ENCODE measurements at places on chromosomes 13 and 19.
A peak's percentile ranks its signal among the peaks of the same experiment; 100 is the strongest.

- no peak for DNase-seq
Measured at GRCh38 chr19:14021474-14021873, 6.5 kb upstream of the RLN3 start.

DNA sequence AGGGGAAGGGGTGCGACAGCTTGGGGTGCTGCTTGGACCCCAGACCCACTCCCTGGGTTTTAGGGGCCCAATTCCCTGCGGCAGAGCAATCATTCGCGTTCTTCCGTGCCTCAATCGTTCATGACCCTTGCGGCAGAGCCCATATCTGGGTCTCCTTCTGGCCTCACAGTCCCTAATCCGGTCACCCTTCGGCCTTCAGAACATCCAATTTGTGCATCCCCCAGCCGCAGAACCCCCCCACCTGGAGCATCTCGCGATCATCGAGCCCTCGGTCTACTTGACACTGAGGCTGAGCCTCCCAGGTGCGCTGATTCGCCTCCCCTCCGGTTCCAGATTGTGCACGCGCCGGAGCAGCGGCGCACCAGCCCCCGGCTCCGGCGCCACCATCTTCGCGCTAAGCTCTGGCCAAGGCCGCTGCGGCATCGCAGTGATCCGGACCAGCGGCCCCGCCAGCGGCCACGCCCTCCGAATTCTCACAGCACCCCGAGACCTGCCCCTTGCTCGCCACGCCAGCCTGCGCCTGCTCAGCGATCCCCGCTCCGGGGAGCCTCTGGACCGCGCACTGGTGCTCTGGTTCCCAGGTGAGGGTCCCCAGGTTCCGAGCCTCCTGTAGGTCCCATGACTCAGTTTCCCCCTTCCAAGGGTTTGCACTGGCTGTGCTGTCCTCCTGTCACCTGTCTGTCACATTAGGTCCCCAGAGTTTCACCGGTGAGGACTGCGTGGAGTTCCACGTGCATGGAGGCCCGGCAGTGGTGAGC is 501 bp downstream of the GTPBP3 start:
- DNase-seq = no peak

- no peak for DNase-seq
Measured at GRCh38 chr13:93377196-93377595, 150.6 kb downstream of the GPC6 start.

DNA sequence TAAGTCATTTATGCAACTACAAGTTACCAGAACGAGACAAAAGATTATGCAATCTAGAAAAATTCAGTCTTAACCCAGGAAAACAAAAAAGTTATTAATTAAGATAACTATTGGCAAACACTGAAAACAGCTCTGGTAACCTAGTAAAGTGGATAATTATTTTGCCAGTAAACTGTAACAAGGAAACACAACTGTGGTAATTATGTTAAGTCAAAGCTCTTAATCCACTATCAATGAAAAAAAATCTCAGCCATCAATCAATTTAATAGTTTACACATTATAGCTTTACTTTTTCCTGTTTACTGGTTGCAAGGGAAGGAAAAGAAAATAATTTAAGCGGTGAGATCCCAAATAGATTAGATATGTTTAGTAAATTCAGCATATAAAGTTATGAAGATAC is 11.2 kb downstream of the EXOSC8 start:
- DNase-seq = no peak

- DNase-seq = no peak
Measured at GRCh38 chr19:16325641-16326400, 1.2 kb downstream of the KLF2 start.

DNA sequence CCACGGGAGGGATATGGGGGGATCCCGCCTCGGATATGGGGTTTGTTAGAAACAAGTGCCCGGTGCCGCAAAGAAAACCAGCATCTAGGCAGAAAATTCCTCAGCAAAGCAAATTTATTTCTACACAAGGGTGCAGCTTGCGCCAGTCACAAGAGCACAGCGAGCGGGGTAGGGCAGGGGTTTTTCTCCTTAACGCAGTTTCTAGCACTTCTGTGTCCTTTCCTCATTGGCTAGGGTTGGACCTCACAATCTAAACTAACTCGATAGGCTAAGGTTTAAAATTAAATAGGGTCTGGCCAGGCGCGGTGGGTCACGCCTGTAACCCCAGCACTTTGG is 595 bp downstream of the ZNF440 start:
- DNase-seq = no peak

GRCh38 chr13:99311137-99311536 is 3.9 kb upstream of the GPR183 start:
- DNase-seq = no peak

DNA sequence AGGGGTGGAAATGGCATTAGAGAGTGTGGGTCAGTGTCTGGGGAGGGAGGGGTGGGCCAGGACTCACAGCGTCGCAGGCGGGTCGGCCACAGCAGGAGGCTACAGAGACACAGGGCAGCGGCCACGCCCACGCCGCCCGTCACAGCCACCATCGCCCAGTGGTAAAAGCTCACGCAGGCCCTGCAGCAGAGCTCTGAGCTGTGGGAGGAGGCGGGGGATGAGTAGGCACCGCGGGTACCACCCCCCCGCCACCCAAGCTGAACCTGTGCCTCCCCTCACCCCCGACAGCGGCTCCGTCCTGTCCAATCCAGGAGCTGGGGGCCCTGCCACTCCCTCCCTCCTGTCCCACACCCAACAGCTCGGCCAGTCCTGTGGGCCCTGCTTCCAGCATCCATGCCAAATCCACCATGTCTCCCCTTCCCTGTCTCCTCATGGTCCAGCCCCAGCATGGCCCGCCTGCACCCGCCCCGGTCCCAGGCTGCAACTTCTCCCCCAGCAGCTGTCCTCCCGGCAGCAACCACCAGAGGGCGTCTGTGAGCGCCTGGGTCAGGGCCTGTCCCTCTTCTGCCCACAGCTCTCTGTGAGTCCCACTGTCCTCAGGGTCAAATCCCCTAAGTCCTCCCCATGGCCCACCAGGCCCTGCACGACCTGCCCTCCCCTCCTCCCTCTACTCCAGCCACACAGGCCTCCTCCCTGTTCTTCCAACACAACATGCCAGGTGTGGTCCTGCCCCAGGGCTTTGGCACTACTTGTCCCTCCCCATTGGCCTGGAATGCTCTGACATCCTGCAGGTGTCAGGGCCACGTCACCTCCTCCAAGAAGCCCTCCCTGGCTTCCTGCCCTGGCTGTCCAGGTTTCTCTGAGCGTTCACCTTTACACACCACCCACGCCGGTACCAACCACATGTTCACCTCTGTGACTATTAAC is 6.0 kb downstream of the TEKTIP1 start:
- peak; percentile 78 for DNase-seq

- DNase-seq = peak; percentile 28
Measured at GRCh38 chr13:110455941-110456340, 105.6 kb downstream of the RAB20 start.

DNA sequence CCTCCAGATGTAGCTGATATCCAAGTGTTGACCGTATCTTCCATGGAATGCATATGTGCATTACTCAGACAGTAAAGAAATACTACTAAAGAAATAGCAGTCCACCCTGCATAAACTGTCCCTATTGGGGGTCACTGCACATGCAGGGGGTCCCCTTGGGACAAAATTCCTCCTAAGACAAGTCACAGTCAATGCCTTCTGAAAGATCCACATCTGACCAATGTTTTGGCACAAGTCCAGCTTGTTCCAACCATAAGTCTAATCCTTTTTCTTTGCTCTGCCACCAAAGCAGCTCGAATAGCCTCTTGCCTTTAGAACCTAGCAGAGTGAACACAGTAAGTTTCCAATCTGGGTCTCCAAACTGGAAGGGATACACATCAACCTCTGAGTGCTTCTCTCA is 87.9 kb downstream of the DIAPH3 start:
- no peak for DNase-seq

DNA sequence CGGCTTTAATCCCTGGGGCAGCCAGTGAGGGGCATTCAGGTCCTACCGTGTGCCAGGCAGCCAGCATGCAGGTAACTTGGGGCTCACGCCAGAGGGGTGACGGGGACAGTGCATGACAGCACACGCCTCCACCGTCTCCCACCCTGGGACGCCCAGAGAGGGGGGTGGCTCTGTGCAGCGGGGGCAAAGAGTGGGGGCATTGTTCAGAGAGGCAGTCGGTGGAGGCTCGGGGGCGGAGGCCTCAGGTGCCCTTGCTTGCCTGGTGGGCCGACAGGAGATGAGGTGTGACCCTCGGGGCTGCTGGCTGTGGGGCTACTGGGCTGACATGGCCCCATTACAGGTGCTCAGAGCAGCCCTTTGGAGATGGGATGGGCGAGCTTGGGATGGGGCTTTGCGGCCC is 18.4 kb downstream of the PLIN4 start:
- DNase-seq = no peak

- no peak for DNase-seq
Measured at GRCh38 chr19:48290401-48290770, 20.5 kb downstream of the ZNF114 start.

GRCh38 chr19:35785339-35785627 is 9.9 kb downstream of the ARHGAP33 start:
- no peak for DNase-seq

GRCh38 chr19:39254531-39255345 is 6.1 kb upstream of the IFNL4 start:
- no peak for DNase-seq

DNA sequence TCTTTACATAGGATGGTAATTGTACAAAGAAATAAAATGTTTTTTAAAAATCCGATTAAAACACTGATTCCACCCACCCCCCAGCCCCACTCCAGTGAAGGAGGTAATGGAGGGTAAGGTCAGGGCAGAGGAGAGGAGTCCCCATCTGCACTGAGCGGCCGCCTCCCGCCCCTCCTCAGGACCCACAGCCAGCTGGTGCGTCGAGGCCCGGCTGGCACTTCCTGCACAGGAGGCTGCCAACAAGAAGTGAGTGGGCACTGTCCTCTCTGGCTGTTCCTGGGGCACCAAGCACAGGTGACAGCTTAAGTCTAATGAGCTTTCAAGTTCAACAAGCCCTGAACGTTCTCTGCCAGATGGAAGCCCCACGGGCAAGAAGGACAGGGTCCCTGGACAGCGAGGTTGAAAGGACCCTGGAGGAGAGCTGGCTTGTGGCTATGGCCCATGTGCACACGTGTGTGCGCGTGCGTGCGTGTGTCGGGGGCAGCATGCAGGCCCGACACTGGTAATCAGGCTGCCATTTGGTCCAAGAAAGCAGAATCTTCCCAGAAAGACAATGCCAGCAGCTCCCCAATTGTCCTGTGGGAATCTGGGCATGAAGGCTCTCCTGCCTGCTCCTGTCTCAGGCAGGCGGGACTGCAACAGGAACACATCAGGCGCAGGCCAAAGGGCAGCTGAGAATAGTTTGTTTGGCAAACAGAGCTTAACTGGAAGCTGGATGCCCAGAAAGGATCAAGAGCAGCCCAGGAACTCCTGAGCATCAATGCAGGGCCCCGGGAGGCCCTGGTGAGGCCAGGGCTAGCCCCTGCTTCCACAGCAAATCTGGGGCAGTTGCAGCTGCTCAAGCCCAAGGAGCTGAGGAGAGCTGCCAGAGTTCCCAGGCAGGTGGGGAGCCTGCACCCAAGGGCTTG is 15.1 kb upstream of the EPHX3 start:
- no peak for DNase-seq

All from stimulated activated CD8-positive, alpha-beta memory T cell treated with anti-CD3 and anti-CD28 coated beads, Interleukin-15, amount 100 ng/mL, for 24 hours (primary cell).